ENCODE measurements at places on chromosomes 12 and 14.

- no peak for DNase-seq
These were observed 550.3 kb upstream of the NOVA1 start for GRCh38 chr14:27148143-27148542.

DNA sequence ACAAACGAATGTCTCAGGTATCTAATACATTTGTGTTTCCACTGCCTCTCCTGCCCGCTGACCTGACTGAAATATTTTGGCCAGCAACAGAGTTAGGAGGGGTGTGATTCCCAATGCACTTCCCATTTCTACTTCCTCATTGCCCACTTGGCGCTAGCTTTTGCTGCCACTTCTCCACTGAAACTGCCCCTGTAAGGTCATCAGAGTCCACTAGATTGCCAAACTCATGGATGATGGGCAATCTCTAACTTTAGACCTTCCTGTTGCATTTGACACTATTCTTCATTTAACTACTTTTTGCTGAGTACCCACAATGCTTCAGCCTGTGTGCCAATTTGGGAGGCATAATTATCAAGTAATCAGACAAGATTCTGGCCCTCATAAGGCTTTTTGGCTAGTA is 40.8 kb downstream of the GPR65 start:
- no peak for DNase-seq

DNA sequence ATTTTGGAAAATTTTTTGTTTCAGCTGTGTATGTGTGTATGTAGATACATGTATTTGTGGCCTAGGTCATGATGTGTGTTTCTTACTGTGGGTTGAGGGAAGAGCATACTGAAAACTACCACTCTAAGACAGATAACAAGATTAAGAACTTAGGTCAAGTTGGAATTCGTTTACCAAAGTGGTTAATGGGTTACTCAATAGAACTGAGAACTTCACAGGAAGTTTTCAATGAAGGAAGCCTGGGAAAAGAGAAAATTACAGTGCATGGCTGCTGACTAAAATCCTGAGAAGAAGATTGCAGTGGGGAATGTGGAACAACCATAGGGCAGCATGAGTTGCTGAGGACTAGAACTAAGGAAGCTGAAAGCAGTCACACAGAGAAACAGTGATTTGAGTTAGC is 21.4 kb upstream of the FOXG1 start:
- no peak for DNase-seq

- DNase-seq: no peak
These were observed 1.6 kb upstream of the SSTR1 start for GRCh38 chr14:38205949-38206665.

GRCh38 chr12:51972422-51972812 is 20.9 kb downstream of the ACVR1B start:
- no peak for DNase-seq

DNA sequence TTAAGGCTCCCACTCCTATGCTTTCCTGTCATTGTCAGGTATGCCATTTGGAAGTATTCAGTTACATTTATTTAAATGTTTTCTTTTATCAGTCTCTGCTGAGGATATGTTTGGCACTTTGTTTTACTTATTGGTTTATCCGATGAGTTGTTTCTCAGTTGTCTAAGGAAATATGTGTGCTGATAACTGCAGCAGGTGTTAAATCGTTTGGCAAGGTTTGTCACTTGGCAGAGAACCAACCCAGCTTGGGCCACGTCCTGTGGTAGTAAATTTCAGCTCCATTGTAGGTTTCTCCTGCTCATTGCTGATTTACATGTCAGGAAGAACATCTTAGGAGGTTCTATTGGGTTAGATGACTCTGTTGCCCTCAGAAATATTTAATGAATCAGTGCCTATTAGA is 22.0 kb upstream of the MGST1 start:
- DNase-seq: no peak

DNA sequence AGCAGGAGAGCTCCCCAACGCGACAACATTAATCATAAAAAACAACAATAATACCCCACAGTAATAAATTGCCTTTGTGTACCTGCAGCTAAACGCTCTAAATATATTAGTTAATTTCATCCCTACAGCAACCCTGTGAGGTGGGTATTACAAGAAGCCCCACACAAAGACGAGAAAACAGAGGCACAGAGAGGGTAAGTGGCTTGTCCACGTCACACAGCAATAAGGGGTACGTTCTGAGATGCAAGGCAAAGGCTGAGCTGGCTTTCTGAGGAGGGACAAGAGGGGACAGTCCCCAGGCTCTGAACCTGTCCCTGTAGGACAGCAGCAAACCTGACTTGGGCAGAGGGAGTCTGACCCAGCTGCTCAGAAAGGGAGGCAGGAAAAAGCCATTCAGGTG is 78.2 kb downstream of the NCOR2 start:
- no peak for DNase-seq

Data from retinal pigment epithelial cell (primary cell).